ENCODE measurements at places on chromosomes 12 and 14.

- DNase-seq: no peak
Measured at GRCh38 chr14:85599939-85600338, 70.0 kb downstream of the FLRT2 start.

DNA sequence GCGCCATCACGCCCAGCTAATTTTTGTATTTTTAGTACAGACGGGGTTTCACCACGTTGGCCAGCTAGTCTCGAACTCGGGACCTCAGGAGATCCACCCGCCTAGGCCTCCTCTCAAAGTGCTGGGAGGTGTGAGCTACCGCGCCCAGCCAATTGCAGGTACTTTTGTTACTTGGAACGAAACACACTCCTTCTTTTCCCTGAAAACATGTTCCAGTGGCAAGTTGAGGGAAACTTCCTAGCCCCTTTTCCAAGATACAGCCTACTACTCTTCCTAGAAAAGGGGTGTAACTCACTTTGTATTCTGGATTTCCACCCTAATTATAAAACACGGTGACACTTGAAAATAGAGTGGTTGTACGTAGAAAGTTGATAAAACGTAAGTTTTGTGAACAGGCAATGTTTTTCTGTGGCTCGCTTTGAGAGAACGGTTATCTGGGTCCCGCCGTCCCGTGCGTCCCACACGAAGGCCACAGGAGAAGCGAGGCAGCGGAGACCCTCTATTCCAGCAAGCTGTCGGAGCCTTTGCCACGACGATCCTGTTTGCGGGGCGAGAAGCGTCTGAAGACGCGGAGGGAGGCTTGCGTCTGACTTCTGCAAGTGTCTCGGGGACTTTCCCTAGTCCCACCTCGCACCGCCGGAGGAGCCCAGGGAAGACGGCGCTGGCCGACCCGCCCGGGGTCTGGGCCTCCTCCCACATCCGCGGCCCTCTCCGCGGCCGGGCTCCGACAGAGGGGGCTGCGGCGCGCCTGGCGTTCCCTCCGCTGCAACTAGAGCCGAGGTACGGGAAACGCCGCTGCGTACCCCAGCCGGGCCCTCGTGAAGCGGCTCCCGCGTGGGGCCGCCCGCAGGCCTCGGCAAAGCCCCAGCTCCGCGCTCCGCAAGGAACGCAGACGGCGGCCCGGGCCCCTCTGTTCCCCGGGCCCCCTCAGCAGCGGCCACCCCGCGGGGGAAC, 745 bp downstream of the CDCA4 start:
- DNase-seq: peak; percentile 41

- peak; percentile 5 for DNase-seq
Measured at GRCh38 chr12:71216725-71217579, 59.2 kb upstream of the TSPAN8 start.

DNA sequence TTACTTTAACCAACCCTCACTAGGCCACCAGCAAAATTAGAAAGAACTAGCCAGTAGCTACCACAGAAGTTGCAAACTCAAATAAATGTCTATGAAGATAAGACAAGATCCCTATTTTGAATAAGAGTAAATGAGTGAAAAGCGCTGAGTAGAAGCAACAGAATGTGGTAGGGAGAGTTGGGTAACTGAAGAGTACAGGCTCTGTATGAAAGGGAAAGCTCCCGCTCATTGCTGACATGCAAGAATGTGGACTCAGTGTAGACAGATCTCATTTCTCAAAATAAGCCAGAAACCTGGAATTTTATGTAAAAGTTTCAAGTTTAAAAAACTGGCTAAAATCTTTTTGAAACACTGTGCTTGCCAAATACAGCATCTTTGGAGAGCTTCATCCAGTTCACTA, 63.9 kb downstream of the NAV3 start:
- no peak for DNase-seq

GRCh38 chr14:89813617-89814031, 140.9 kb downstream of the EFCAB11 start:
- DNase-seq: peak; percentile 94

DNA sequence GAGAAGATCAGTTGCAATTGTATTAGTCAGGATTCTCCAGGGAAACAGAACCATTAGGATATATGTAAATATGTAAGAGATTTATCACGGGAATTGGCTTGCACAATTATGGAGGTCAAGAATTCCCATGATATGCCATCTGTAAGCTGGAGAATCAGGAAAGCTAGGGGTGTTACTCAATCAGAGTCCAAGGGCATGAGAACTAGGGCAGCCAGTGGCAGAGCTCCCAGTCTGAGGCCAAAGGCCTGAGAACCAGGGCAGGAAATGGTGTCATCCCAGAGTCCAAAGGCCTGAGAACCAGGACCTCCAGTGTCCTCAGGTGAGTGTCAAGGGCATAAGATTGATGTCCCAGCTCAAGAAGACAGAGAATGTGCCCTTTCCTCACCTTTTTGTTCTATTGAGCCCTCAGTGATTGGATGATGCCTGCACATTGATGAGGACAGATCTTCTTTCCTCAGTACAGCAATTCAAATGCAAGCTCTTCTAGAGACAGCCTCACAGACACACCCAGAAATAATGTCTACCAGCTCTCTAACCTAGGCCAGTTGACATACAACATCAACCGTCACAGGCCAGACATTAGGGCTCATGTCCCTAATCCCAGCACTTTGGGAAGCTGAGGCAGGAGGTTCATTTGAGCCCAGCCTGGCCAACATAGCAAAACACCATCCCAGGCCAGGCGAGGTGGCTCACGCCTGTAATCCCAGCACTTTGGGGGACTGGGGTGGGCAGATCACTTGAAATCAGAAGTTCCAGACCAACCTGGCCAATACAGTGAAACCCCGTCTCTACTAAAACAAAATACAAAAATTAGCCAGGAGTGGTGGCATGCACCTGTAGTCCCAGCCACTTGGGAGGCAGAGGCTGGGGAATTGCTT, 34.9 kb upstream of the ZNF740 start:
- DNase-seq: no peak

DNA sequence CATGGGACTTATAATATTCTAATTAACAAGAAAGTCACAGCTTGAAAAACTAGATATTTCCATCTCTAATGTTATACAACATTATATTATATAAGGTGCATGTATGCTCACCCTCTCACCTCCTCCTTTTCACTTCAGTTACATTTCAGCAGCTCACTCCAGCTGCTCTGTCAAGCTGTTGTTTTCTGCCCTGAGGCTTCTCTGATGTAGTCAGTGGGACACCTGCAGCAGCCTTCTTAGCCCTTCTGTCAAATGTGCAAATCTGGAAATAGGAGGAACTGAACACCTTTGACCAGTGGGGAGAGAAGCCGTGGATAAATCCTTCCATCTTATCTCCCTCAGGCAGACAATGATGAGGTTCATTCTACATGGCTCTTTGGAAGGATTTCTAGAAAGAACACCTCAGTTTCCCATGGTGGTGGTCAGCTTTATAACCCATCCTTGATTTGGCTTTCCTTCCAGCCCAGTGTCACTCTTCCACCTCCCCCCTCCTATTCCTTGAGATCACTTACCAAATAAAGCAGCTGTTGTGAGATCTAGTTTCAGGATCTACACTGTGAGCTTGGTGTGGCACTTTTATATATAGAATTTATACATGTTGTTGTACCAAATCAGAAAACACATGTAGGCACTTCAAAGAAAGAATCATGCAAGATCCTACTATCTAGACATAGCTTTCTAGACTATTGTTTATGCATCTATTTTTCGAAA, 79.6 kb upstream of the STK38L start:
- no peak for DNase-seq

- no peak for DNase-seq
Measured at GRCh38 chr12:26712892-26713291, 120.1 kb downstream of the ITPR2 start.

DNA sequence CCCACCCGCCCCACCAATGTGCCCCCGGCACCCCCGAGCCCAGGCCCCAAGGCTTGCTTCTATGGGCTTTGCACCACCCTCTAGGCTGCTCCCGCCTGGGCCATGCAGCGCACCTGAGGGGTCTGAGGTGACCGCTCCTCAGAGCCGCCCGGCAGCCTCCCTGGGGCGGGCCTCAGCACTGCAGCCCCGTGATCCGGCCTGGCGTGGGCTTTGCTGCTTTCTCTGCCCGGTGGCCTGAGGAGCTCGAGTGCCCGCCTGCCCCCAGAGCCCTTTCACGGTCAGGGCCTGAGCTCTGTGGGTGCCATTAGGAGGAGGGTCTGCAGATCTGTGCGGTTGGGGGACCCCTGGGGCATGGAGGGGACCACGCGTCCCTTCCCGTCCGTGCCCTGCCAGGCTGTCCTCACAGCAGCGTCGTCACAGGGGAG, 6.2 kb downstream of the MTA1 start:
- no peak for DNase-seq

DNA sequence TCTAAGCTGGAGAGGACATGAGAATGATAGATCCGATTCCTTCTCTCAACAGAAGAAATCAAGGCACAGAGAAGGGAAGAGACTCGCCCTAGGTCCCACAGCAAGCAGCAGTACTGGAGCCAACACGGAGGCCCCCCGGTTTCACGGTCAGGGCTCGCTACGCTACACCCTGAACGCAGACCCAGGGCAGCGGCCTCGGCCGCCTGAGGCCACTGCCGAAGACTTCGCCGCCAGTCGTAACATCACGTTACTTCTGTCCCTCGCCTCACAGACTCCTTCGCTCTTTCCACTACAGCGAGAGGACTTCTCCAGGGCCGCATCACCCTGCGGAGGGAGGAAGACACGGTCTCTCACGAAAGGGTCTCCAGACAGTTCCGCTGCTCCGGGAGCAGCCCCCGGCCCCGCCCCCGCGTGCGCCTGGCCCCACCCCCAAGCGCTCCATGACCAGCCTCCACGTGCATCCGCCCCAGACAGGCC, 411 bp upstream of the DCAF4 start:
- no peak for DNase-seq

DNA sequence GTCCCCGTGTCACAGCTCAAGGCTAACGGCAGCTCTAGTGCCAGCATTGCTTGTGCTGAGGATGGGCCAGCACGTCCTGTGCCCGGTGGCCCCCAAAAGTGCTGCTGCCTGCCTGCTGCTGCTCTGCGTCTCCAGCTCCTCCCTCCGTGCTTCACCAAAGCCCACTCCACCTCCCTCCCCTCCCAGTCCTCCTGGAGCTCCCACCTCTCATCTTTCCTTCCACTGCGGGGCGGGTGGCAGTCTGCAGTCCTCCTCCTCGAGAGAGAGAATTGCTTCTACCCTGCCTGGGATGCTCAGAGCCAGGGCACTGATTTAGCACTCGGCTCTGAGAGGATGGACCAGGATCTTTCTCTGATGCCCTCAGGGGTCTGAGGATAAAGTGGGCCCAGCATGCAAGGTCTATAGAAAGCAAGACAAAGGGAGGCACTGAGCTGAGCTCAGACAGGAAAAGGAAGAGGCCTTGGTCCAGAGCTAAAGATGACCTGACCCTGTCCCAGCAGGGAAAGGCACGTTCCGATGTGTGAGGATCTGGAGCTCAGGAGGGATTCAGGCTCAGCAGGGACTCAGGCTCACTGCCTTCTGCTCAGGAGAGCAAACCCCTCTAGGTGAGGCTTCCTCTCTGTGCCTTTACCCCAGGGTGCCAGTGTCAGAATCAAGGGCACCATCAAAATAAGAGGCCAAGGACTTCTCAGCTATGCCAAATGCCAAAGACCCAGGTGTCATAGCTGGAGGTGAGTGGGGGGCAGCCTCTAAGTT, 113.1 kb upstream of the FKBP4 start:
- DNase-seq: no peak

DNA sequence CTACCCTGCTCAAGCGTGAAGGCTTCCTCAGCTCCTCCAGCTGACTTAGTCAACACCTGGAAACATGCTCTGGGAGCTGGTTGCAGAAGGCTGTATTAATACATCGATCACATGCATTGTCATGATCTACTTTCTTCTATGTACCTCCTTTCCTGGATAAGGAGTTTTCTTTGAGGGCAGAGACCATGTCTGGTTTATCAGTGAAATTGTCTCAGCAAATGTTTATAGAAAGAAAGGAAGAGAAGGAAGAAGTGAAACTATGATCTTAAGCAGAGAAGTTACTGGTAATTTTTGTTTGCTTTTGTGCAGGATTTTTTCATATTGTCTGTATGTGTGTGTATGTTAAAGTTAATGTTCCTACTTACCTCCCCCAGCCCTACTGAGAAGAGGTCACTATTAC, 4.5 kb downstream of the DYRK4 start:
- no peak for DNase-seq

GRCh38 chr12:94725375-94726168, 75.2 kb upstream of the TMCC3 start:
- peak; percentile 34 for DNase-seq

- no peak for DNase-seq
Measured at GRCh38 chr12:69469854-69470188, 367 bp upstream of the FRS2 start.

DNA sequence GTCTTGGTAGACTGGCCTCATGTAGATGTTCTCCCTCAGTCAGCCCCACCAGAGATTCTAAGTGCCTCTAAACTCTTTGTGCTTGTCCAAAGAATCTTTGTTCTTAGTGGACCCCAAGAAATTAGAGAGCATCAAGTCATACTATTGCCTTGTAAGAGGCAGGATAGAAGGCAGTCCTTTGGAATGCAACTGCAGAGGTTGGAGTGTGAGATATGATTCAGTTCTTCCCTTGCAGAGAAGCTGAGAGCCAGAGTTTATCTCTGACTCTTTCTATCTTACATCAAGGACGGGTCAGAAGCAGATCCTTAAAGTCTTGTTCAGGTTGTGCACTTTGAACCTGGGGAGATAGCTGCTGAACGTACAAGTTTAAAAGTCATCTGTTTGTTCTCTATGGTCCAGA, 21.1 kb downstream of the TMX1 start:
- DNase-seq: no peak

GRCh38 chr14:102317564-102318248, 1.8 kb upstream of the ZNF839 start:
- no peak for DNase-seq

DNA sequence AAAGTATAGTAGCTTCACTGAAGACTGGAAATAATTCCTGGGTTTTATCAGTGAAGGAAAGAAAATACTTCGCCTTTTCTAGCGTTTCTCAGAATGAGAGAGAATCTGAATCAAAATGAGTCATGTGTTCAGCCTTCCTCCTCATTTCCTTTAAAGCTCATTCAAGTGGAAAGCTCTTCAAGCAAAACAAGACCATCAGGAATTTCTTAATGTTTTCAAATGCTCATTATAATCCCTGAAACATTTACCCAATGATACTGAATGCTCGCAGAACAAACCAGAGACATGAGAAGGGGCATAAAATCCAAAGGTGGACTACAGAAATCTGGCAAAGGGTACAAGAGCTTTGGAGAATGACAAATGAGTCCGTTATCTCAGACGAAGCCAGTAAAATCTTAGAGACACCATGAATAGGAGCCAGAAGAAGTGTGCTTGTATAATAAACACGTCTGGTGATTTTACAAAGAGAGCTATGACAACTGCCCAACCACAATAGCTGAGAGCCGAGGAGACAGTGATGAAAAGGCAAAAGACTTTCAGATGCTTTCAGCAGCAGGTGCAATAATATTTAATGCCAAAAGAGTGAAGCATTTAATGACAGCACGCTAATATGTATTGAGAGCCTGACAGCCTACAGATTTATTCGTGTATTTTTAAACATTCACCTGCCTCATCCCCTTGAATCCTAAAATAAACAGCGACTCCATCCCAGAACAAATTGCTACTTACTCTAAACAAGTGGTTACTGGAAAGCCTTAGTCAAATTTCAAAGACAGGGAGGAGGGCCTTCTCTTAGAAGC, 19.0 kb downstream of the SPRING1 start:
- peak; percentile 67 for DNase-seq
